Esophagus squamous epithelium (tissue), 5 donors: ENCODE measurements at places on chromosomes 7 and 10.
A peak's percentile ranks its signal among the peaks of the same experiment; 100 is the strongest.

GRCh38 chr10:58435297-58435985 lies 50.2 kb downstream of the TFAM start:
- no peak overlapping the region for H3K4me3 ChIP-seq
- H3K27ac ChIP-seq, result no peak overlapping the region
- H3K27me3 ChIP-seq, result no peaks in the 10 kb centered on the region
- H3K4me1 ChIP-seq, result peaks cover 8% of the 10 kb centered on the region
- H3K36me3 ChIP-seq, result no peaks in the 10 kb centered on the region
- DNase-seq, result no peak

GRCh38 chr10:96501985-96502384 lies 11.7 kb downstream of the TLL2 start:
- no peak overlapping the region for H3K27ac ChIP-seq
- no peaks in the 10 kb centered on the region for H3K27me3 ChIP-seq
- no peaks in the 10 kb centered on the region for H3K4me1 ChIP-seq
- no peak overlapping the region for H3K4me3 ChIP-seq
- DNase-seq, result no peak

GRCh38 chr10:46233181-46233580 lies 53.6 kb upstream of the ANTXRL start:
- no peaks in the 10 kb centered on the region for H3K4me1 ChIP-seq
- peaks cover 2% of the 10 kb centered on the region for H3K27me3 ChIP-seq
- DNase-seq, result no peak
- no peaks in the 10 kb centered on the region for H3K36me3 ChIP-seq

DNA sequence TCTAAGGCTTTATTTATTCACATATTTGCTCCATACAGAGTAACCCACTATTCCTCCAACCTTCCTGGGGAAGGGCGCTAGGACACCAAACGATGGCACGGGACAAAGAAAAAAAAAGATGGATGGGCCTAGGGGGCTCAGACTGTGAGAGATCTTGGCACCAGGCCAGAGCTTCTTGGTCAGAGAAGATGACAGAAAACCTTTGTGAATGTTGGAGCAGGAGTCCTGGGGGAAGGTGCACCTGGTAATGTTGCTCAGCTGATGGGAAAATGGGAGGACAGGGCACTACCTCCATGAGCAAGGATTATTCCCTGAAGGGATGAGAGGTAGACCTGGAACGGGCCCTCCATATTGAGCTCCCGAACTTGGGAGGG lies 1.4 kb upstream of the SH3PXD2A start:
- H3K36me3 ChIP-seq, result no peaks in the 10 kb centered on the region
- no peaks in the 10 kb centered on the region for H3K27me3 ChIP-seq
- peaks cover 36% of the 10 kb centered on the region for H3K4me1 ChIP-seq
- H3K27ac ChIP-seq, result peak overlapping the region; percentile 91
- DNase-seq, result no peak

GRCh38 chr10:27019827-27020226 lies 80.5 kb downstream of the ANKRD26 start:
- no peak overlapping the region for H3K27ac ChIP-seq
- H3K4me1 ChIP-seq, result no peaks in the 10 kb centered on the region
- no peak overlapping the region for H3K4me3 ChIP-seq
- peaks cover 22% of the 10 kb centered on the region for H3K36me3 ChIP-seq
- H3K27me3 ChIP-seq, result no peaks in the 10 kb centered on the region

GRCh38 chr7:22129166-22129565 lies 183.5 kb upstream of the CDCA7L start:
- no peaks in the 10 kb centered on the region for H3K4me1 ChIP-seq
- no peaks in the 10 kb centered on the region for H3K27me3 ChIP-seq
- DNase-seq, result no peak
